ENCODE measurements at places on chromosomes 3 and 15.

DNA sequence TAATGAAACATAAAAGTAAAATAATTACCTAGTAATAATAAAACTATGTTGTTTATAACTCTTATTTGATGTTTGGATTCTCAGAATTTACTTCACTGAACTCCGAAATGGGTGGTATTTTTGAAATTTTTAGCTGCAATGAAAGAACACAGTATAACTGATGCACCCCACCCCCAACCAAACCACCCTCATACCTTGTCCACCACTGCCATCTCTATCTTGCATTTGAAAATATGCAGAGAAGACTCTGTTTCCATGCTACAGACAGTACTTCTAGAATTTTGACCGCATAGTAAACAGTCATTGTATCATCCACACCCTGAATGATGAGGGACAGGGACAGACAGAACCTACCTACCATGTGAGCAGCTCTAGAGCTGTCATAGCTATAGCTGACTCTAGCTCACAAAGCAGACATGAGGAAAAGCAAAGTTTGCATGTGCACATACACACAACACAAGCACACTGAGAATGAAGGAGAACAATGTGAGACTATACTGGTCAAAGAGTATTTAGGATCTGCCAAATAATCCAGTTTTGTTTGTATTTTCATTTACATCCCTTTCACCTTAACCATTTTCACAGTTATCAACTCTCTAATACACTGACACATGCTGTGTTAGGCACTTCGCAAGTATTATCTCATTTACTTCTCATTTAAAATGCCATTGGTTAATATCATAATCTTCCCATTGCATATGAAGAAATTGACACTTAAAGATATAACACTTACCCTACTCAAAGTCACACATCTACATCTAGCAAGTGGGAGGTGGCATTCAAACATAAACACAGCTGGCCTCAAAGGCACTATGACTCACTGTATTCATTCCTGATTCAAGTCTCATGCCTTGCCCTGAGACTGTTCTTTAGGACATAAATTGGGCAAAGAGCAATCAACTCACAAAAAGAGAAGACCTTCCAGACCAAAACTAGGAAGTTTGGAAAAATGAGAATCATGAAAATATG lies 1014.7 kb upstream of the CFAP20DC start:
- no peak for DNase-seq

- DNase-seq: no peak
Measured at GRCh38 chr15:50425219-50425618, 1.0 kb downstream of the USP8 start.

DNA sequence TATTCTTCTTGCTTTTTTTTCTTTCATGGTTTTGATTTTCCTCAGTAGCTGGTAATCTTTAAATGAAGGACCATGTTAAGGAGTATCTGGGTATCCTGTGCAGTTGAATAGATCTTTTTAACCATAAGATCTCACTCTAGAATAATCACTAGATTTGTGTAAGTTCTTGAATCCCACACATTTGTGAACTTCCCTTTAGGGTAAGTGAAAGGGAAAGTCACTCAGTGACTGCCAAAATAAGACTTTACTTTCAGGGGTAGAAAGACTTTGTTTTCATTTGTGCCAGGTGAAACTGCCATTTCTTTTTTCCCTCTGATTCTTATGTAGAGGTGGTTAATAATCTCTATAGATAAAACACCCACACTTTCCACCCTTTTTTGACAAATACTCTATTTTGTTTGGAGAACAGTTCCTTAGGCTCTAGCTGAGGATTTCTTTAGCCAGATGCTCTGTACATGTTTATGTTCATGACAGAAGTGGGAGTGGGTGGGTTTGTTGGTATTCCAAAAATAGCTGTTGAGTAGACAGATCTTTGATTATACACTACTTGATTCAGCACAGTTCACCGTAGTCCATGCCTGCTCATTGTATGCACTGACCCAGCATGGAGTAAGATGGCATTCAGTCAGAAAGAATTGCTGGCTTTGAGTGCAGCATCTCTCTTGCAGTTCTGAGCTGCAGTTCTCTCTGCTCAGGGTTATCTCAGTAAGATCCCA lies 28.5 kb downstream of the LRRC49 start:
- DNase-seq: no peak

DNA sequence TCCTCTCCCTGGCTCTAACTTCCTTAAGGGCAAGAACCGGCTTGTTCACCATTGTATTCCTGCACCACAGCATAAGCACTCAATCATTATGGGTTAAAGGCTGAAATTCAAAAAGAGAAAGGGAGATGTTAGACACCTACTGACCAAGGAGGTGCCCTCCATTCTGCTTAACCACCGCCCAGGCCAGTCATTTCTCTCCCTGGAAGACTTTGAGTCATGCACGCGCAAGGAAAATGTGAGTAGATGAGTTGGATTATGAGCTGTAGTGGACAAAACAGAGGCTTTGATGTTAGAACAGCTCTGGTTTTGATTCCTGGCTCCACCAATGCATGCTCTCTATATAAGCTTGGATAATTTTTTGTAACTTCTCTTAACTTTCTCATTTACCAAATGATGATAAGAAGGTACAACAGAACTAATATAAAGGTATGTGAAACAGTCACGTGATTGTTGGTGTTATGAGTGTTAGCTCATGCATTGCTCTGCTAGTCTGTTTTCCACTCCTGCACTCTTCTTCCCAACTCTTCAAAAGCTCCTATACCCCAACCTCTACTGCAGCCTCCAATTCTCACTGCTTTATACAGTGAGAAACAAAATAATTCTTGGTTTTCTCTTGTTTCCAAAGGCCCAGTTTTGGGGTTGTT lies 148.4 kb upstream of the ATP11B start:
- DNase-seq: no peak

DNA sequence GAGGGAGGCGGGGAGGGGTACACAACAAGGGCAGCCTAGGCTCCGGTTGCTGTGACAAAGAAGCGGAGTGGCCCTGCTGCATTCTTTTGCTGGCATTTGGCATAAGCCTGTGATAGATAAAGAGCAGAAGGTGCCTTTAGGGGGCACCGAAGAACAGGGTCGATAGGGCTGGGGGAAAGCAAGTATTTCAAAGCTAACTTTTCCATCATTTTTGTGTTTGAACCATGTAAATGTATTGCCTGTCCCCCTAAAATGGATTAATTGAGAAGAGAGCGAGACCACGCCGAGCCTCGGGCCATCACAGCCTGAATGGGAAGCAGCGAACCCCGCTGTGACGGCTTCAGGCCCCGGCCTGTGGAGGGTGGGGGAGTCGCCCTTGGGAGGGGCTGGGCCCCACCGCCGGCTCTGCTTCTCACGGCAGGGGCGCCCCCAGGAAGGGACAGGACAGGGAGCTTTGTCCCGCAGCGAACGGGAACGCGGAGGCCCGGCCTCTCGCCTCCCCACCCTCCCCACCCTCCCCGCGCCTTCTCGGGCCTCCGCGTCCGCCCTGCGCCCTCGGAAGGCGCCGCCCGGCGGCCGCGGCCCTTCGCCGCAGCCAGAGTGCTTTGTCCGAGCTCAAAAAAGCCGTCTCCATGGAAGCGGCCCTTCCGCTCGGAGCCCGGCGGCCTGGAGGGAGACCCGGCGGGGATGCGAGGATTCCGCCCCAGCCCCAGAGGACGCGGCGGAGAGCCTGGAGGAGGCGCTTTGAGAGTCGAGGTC lies 32.4 kb upstream of the ALDH1L1 start:
- peak; percentile 58 for DNase-seq

DNA sequence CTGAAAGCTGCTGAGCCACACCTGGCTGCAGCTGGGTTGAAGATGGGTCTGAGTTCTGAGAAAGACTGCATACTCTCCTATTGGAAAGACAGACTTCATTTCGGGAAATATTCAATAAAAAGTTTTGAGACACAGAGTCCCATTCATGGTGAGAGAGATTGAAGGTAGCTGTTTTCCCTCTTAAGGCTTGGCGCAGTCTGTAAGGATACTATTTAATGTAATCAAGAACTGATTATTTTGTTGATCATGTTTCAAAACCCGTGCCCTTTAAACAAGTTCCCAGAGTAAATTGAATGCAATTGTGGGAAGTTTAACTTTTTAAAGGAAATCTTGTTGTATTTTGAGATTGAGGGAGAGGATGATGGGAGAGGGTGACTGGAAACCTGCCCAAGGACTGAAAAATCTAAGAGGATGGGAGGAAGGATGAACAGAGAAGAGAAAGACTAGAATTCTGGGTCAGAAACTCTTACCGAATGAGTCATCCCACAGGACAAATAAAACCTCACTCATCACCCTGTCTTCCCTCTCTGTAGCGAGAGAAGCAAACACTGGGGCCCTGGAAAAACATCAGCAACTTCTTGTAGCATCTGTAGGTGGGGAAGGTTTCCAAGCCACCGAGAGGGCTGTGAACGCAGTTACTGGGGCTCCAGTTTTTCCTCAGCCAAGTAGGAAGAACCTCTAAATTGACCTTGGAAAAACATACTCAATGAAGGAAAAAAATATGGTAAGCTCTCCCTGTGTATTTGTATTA lies 193.2 kb upstream of the TPRG1 start:
- DNase-seq: peak; percentile 17

GRCh38 chr15:70763950-70764730 lies 782 bp upstream of the UACA start:
- no peak for DNase-seq

- no peak for DNase-seq
Measured at GRCh38 chr3:170689296-170689829, 103.5 kb upstream of the SLC7A14 start.

GRCh38 chr3:23490459-23490858 lies 287.3 kb downstream of the UBE2E2 start:
- DNase-seq: no peak

GRCh38 chr3:187305881-187306280 lies 14.3 kb upstream of the MASP1 start:
- no peak for DNase-seq

GRCh38 chr3:55197021-55197420 lies 269.2 kb upstream of the LRTM1 start:
- no peak for DNase-seq

DNA sequence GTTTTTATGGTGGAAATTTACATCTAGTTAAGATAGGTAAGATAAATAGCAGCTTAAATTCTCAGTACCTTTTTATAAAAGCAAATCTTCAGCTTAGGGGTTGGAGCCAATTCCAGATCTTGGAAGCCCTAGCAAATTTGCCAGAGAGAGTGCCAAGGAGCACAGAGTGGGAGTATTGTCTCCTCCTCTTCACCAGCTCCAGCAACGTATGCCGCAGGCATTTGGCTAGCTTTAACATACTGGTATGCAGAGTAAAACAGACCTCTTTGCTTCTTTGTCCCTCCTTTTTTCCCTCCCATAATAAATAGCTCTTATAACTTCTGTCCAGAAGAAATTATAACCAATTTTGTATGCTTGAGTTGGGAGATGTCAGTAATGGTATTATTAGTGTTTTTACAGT lies 140.4 kb downstream of the DIPK2A start:
- no peak for DNase-seq

- DNase-seq: no peak
Measured at GRCh38 chr3:72043204-72044133, 258.5 kb upstream of the PROK2 start.

DNA sequence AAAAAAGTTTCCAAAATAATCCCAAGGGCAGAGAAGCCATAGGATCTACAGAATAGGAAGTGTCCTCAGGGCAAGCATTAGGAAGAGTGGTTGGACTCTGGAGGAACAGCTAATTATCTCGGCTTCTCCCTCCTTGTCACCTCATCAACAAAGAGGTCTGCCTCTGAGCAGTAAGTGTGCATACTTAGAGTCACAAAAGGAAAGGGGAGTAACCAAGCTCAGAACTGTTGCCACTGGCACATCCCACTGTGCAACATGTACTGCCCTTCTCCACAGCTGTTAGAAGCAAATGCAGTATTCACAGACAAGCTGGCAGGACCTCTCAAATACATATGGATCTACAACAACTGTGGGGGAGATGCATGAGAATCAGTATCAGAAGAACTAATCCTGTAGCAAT lies 31.5 kb downstream of the NGLY1 start:
- no peak for DNase-seq

GRCh38 chr3:105246536-105246935 lies 120.2 kb upstream of the ALCAM start:
- DNase-seq: no peak

GRCh38 chr3:126758882-126759281 lies 54.8 kb downstream of the CHCHD6 start:
- DNase-seq: no peak

GRCh38 chr3:41907330-41908073 lies 54.4 kb downstream of the ULK4 start:
- no peak for DNase-seq

- peak; percentile 56 for DNase-seq
Measured at GRCh38 chr3:121482660-121483059, 63.1 kb downstream of the POLQ start.

DNA sequence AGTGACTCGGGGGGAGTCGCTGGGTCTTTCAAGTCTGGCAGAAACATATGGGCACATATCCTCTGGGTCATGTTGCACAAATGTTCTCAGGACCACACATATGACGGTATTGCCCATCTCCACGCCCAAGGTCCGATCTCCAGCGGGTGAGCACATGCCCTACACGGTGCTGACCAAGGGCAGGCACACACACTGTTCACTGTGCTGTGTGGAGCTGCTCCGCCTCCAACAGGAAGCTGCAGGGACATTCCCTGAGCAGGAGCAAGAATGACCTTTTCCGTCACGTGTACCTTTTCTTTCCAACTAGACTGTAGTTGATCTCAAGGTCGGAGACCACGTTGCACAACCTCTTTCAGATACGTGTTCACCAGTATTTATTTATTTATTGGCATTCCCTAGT lies 41.7 kb upstream of the B3GNT5 start:
- no peak for DNase-seq

GRCh38 chr15:82850731-82851130 lies 41.3 kb downstream of the WHAMM start:
- DNase-seq: peak; percentile 73

DNA sequence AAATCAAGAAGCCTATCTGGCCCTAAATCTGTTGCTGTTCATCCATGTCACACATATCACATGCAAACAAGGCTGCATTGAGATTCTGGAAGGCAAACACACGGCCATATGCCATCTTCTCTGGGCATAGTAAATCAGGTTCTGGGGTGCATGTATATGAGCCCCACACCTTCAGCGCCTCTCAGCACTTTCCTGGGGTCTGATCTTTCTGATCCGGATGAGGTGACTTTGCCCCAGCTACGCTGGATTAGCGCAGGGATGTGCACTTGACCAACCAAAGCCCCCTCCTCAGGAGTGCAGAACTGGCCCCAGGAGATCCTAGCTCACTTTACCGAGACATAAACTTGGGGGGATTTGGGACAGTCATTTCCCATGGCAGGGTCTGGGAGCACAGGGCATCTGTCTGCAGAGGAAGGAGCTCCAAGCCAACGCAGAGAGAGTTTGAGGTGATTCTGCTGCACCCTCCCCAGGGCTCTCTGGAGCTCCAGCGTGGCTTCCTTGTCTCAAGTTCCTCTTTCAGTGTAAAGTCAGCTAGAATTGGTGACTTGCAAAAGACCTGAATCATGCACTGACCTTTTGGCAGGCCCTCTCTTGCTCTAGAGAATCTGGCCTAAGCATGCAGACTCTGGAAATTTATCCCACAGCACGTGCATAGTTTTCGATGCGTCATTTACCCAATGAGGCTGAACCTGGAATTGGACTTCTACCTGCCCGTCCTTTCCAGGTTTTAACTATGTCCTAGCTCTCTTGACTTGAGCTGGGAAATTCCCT lies 63.5 kb upstream of the KLF13 start:
- DNase-seq: no peak

Data from brain (organoid and tissue), 16 donors.